ENCODE measurements at places on chromosomes 2 and 18.

GRCh38 chr2:179595284-179595683, 266.1 kb downstream of the ZNF385B start:
- DNase-seq, result no peak

DNA sequence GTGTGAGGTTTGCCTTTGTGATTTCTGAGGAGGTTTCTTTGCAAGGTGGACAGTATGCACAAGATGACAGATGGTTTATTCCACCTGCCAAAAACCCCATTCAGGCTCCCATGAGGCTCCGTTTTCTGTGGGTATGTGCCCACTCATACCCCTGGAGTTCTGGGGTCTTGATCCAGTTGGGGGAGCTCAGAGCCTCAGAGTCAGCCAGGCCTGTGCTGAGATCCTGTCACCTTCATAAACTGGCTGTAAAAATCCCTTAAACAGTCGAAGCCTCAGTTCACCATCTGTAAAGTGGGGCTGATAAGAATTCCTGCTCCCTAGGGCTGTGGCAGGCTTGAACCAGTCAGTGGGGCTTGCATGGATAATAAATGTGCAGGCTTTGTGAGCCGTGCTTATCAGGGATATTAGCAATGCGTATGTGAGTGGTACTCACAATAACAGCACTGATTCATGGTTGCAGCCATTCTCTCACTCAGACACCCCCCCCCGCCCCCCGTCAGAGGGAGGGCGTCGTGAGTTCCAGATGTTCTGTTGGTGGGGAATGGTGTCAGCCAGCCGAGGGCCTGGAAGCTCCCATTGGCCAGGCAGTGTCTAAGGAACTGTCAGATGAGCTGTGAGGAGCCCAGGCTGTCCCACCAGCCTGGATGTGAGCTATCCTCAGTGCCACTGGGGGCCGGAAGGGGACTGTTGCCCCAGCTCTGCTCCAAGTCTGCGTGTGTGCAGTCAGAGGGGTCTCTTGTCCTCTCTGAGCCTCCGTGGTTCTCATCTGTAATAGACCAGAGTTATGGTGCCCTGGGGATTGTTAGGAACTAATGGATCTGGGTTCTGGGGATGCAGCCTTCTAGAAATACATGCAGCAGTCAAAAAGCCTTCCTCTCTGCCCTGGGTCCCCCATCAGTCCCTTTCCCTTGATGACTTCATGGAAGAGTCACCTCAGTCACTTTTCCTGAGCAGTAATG, 51.7 kb downstream of the KCNIP3 start:
- DNase-seq, result no peak

GRCh38 chr2:185793532-185794345, 55.1 kb downstream of the FSIP2 start:
- no peak for DNase-seq

DNA sequence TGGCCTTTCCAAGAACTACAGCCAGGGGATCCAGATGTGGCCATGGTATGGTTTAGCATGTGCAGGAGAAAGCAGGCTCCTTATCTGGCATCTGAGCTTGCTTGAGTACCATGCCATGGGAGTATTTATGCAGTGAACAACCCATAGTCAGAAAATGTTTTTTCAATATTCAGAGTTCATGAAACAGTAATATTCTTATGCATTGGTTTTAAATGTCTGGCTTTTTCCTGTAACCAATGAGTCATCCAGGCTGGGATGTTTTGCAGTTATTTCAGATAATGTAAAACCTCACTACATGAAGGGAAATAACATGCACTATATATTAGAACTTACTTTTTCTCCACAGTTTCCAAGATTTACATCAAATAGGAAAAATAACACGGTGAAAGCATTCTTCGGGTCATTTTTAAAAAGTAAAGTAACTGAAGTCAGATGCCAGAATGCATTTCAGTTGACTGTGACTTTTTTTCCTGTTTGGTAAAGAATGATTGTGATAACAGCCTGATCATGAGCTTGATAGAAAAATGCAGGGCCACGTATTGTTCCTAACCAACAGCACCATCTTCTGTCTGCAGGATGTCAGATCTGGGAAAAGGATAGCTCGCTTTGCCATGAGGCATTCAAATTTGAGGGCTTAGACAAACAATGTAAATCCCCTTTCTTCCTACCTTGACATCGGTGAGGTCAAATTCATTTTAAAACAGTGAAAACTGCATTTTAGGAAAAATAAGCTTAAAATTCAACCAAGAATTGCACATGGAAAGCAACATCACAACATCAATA, 152.8 kb downstream of the DSC3 start:
- DNase-seq, result no peak

DNA sequence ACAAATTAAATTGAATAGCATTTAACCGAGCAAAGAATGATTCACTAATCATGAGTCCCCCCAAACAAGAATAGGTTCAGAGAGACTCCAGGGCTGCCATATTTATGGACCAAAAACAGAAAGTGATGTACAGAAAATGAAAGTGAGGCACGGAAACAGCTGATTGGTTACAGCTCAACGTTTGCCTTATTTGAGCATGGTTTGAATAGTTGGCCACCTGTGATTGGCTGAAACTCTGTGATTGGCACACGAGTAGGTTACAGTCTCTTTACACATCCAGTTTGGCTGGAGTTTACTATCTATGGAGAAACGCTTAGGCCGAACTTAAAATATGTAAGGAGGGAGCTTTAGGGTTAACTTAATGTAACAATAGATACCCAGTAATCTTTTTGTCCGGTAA, 27.0 kb upstream of the DPYSL5 start:
- DNase-seq, result no peak

DNA sequence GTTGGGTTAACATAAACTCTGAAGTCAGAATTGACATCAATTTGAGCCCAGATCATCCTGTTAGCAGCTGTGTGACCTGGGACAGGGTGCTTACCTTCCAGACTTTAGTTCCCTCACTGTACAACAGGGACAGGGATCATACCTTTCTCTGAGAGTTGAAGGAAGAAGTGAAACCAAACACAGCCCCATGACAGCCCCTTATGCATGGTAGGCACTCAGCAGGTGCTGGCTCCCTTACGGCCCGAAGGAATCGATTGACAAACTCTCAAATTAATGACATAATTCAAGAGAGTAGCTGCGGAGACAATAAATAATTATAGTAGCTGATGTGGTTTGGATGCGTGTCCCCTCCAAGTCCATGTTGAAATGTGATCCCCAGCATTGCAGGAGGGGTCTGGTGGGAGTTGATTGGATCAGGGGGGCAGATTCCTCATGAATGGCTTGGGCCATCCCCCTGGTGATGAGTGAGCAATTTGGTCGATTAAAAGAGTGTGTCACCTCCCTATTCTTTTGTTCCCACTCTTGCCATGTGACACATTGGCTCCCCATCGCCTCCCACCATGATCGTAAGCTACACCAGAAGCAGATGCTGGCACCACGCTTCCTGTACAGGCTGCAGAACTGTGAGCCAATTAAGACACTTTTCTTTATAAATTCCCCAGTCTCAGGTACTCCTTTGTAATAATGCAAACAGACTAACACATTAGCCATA, 72.4 kb downstream of the ODC1 start:
- DNase-seq, result no peak

DNA sequence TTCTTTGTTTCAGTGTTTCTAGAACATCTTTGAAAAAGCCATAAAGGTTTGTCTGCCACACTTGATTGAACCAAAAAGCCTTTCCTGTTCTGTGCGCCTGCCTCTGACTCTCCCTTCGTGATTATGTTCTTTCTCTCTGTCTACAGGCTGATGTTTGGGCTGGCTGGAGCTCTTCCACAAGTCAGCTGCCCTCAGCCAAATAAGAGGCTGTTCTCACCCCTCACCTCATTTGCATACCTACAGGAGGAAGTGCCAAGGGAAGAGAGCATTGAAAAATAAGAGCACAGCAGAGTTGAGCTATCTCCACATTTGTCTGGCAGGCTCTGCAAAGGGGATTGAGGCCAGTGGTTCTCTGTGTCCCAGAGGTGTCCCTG, 15.8 kb downstream of the INPP5D start:
- no peak for DNase-seq

All from activated naive CD4-positive, alpha-beta T cell (primary cell).